ENCODE measurements at places on chromosomes 4 and X.
A peak's percentile ranks its signal among the peaks of the same experiment; 100 is the strongest.

GRCh38 chr4:150931796-150932195, 83.3 kb downstream of the LRBA start:
- ATAC-seq: no peak

- no peak for ATAC-seq
Measured at GRCh38 chr4:174933083-174933482, 14.9 kb downstream of the ADAM29 start.

- ATAC-seq: peak; percentile 94
Measured at GRCh38 chr4:100162027-100162685, 28.1 kb downstream of the DDIT4L start.

DNA sequence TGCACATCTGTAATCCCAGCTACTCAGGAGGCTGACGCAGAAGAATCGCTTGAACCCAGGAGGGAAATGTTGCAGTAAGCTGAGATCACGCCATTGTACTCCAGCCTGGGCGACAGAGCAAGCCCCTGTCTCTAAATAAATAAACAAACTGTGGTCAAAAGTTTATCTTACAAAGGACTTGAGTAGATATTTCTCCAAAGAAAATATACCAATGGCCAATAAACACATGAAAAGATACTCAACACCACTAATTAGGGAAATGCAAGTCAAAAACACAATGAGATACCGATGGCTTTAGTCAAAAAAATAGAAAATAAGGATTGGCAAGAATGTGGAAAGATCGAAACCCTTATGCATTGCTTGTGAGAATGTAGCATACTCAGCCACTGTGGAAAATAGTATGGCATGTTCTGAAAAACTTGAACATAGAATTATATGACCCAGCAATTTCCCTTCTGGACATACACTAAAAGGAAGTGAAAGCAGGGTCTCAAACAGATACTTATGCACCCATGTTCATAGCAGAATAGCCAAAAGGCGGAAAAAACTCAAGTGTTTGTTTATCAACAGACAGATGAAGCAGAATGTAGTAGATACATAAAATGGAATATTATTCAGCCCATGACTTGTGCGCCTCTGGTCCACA, 2.0 kb upstream of the CFAP97 start:
- no peak for ATAC-seq

DNA sequence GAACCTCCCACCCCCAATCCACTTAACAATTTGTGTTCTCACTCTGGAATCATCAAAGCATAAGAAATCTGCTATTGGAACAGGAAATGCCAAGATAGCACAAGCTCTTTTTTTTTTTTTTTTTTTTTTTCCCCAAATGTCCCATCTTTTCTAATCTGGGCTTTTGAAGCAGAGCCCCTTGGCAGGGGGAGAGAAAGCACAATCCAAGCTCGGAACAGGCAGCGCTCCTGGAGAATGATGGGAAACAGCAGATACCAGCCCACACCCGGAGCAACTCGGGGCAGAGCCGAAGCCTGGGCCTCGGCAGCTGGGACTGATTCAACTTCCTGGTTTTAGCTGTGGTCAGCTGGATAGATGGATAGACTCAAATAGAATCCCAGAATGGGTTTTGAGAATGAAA, 235.1 kb downstream of the QDPR start:
- no peak for ATAC-seq

DNA sequence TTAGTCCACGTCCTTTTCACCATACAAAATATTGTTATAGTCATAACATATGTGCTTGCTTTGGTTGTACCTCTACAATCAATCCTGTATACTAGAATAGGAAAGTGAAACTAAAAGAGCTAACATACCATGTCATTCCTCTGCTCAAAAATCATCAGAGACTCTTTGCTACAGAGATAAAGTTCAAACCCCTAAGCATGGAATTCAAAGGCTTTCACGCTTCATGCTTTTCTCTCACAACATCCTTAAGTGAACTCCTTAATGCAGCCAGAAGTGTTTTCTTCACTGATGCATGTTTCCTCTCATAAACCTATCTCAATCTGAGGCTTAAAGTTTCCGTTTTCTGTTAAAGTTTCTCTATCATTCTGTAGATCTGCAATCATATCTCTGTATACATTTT, 744.6 kb upstream of the IGFBP7 start:
- no peak for ATAC-seq

DNA sequence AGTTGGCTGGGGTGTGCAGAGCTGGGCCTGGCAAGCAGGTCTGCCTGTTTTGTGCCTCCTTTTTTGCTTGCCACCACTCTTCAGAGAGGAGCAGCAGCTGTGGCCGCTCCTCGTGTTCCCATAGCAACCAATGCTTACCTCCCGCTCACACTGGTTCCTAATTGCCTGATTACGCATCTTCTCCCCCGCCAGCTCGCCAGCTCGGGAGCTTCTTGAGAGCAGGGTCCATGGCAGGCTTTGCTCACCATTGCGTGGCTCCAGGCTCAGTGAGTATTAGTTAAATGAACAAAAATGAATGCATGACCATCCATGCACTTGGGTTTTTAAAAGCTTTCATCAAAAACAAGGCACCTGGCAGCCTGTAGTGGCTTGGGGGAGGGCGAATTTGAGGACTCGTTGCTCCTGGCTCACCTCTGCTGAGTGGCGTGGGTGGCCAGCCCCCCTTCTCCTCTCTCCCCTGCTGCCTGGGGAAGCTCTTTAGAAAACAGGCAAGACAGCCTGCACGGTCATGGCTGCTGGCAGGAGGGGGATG, 14.2 kb upstream of the PJA1 start:
- no peak for ATAC-seq

DNA sequence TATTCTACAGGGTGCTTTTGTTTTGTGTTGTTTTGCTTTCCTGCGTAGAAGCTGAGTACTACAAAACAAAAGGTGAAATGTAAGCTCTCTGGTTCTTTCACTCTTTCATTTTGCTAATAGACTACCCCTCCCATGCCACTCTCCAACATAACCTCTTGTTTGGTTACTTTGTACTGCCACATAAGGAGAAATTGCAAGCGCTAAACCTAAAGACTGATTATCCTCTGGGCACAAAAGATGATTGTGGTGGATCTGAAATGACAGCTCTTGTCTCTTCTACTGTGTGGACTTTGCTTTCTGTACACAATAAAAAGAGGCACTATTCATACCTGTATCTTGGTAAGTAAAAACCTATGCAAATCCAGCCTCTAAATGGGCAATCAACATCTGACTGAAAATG, 5.3 kb downstream of the MBNL3 start:
- ATAC-seq: no peak

DNA sequence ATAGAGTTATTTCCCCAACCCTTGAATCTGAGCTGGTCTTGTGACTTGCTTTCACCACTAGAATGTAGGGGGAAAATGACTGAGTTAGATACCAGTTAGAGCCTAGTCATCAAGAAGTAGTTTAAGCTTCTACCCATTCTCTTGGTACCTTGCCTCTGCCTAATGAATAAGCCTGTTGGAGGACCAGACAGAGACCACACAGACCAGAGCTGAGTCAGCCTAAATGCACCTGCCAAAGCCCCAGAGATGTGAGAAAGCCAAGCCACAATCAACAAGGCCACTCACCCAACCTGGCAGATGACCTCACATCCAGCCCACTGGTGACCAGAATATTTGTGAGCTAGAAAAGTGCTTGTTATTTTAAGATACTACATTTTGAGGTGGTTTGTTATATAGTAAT, 85.2 kb upstream of the DCLK2 start:
- ATAC-seq: peak; percentile 69

DNA sequence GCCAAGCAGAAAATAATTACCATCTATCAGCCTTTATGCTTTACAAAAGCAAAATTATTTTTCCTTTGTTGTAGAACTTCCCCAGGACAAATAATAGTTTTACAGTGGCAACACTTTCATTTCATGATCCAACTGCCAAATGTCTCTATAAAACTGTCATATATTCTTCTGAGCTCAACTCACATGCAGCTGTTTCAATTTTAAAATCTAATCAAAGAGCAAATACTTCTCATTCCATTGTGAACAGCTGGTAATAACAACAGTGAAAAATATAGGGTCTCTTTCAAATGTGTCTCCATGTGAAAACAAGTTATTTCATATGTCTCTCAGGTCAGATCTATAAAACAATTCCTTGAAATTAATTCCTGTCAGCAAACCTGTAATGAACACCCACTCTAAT, 270.6 kb upstream of the SLC7A11 start:
- ATAC-seq: no peak

- peak; percentile 59 for ATAC-seq
Measured at GRCh38 chr4:85610450-85610849, 135.5 kb downstream of the ARHGAP24 start.

DNA sequence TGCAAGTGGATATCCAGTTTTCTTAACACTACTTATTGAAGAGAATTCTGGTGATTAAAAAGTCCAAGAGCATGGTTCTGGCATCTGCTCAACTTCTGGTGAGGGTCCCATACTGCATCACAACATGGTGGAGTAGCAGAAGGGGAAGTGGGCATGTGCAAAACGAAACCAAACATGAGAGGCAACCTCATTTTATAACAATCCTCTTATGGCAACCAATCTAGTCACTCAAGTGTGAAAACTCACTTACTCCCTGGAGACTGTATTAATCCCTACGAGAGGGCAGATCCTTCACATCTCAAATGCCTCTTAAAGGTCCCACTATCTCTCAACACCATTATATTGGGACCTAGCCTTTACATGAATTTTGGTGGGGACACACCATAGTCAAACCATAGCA, 55.4 kb upstream of the TRO start:
- ATAC-seq: no peak

DNA sequence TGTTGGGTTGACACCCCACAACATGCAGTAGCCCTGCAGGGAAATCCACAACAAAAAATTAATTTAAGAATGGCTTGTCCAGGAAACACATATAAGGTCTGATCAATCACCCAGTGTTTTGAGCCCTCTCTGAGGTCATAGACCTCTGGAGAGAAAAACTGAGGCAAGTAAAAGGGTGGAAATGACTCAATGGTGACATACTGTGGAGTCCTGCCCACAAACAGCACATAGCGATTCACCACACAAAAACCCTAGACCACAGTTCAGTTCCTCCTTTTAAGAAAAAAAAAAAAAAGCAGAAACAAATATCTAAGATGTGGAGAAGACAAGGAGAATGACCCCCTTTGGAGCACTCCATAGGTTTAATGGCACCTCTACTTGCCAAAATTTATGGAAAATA, 2691.0 kb downstream of the PCDH7 start:
- peak; percentile 28 for ATAC-seq

DNA sequence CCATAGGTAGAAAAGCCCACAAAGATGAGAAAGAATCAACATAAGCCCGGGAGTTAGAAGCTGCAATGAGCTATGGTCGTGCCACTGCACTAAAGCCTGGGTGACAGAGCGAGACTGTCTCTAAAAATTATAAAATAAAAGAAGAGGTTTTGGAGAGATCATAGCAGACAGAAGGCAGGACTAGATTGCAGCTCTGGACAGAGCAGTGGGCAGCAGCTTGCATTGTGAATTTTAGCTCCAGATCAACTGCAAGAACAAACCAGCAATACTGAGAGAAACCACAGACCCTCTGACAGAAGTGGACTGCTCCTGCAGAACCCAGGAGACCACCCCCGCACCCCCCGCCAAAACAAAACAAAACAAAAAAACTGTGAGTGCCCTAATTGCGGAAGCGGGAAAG, 30.6 kb downstream of the SOWAHB start:
- no peak for ATAC-seq

GRCh38 chrX:43357741-43358140, 298.4 kb upstream of the MAOA start:
- ATAC-seq: no peak

DNA sequence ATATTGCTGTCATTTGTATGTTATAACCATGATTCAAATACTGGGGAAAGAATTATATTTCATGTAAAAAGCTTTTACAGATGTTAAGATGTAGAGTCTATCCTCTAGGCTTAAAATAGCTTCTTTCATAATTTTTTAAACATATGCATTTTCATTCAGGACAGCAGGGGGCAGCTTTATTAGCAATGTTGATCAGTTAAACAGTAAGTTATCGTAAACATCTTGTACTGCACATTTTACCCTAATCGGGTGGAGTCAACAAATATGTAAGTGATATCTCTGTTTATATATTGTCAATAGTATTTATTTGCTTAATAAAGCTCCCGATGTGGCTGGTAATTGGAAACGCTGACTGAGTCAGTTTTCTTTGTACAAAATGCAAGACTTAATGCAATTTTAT, 142.5 kb upstream of the MED14 start:
- no peak for ATAC-seq

DNA sequence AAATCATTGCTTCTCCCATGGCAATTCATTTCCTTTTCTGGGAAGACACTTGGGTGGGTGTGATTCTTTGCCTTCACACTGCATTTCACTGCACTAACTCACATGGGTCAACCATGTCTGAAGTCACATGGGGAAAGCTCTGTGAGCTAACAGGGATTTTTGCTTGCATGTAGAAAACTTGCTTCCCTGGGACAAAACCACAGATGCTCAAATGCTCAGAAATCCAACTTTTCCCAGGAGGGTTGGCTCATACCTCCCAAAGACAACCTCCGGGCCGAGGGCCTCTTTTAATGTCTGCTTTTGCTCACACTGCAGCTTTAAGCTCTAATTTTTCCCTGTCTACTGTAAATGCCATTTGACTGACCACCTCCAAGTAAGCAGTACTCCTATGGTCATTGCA, 1695.2 kb downstream of the STIM2 start:
- no peak for ATAC-seq

DNA sequence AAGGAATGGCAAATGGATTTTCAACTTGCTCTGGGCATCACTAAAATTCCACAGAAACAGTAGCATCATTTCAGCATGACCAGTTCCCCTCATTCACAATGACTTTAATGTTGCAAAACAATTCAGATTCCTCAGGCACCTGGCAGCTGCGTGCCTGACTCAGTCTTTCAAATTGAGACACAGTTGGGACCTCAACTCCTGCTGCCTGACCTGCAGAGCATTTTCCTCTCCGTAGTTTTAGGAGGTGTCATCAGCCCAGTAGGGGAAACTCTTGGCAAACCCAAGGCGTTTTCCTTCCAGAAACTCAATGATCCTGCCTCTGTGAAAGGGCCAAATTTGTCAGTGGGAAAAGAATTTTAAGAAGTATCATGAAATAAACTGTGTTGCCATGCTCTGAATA, 388.9 kb downstream of the SPRY1 start:
- ATAC-seq: no peak

DNA sequence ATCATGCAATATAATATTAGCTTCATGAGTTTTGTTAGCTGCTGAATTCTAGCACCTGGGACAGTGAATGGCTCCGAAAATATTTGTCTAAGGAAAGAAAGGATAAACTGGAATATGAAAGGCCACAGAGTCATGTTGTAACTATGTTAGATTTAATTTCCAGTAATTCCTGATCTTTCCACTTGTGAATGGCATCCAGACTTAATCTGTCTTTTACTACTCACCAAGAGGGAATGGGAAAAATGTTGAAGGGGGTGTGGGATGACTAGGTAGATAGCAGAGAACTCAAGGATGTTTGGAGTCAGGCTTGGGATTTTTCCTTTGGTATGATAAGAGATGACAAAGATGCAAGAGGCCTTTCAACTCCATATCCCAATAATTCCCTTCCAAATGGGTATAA, 9.4 kb downstream of the ADH6 start:
- ATAC-seq: no peak

- no peak for ATAC-seq
Measured at GRCh38 chrX:53255738-53256191, 25.6 kb downstream of the IQSEC2 start.

GRCh38 chrX:38249965-38250364, 29.3 kb upstream of the SRPX start:
- ATAC-seq: no peak
